Posterior vena cava (tissue), 2 donors: ENCODE measurements at places on chromosomes 5 and 9. TPM values are rescaled to one million over a fixed set of nuclear protein-coding genes. Genes with fewer than 3 reads are reported as not detected.

The FREM1 gene
- total RNA-seq, result 6.8 TPM

- no peak for DNase-seq
Measured at GRCh38 chr5:14744296-14745187, 80.0 kb downstream of the OTULIN start.

The IRX2 gene
- total RNA-seq, result 0.38 TPM

The FOXD4 gene
- total RNA-seq, result 0.24 TPM
